Progenitor cell of endocrine pancreas (in vitro differentiated cells): ENCODE measurements at places on chromosomes 16 and 17. TPM values are rescaled to one million over a fixed set of nuclear protein-coding genes. Genes with fewer than 3 reads are reported as not detected.
A peak's percentile ranks its signal among the peaks of the same experiment; 100 is the strongest.

DNA sequence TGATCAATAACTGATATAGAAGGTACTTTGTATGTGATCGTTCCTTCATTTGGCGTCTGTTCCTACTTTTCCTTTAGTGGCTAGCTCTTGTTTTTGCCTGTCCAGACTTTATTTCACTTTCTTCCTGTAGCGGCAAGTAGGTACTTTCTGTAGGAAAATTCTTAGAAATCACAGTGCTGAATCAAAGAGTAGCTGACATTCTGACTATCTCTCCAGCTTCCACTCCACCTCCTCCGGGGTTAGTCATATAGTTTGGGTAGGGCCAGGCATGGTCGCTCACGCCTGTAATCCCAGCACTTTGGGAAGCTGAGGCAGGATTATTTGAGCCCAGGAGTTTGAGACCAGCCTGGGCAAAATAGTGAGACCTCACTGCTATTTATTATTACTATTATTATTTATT, 29.9 kb upstream of the PAFAH1B1 start:
- H3K4me1 ChIP-seq = no peaks in the 10 kb centered on the region
- H3K27me3 ChIP-seq = no peaks in the 10 kb centered on the region
- H3K4me3 ChIP-seq = no peak overlapping the region

- H3K4me3 ChIP-seq = peak overlapping the region; percentile 19
- peaks cover 17% of the 10 kb centered on the region for H3K27me3 ChIP-seq
- H3K36me3 ChIP-seq = no peaks in the 10 kb centered on the region
- DNase-seq = no peak
- no peak overlapping the region for H3K27ac ChIP-seq
Measured at GRCh38 chr16:2910441-2910969, 1.2 kb upstream of the FLYWCH1 start.

DNA sequence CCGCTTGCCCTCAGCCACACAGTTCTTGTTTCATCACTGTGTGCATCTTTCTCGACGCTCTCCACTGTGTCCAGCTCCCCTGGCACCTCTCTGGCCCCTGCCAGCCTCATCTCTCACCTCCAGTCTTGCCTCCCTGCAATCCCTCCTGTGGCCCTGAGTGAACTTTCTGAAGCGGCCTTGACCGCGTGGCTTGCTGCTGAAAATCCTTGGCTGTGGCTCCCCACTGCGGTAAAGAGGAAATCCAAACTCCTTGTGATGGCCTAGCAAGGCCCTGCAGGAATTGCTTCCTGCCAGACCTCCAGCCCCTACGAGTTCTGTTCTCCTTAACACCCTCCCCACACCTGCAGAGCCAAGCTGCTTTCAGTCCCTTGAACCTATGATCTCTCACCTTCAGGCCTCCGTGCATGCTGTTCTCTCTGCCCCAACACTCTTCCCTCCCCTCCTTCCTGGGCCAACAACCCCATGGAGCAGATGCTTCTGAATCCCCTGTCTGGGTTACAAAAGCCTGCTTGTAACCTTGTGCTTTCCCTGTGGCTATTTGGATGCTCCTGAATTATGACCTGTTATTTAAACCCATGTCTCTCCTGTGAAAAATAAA, 33.6 kb upstream of the BRD7 start:
- no peak for DNase-seq
- no peak overlapping the region for H3K27ac ChIP-seq
- H3K36me3 ChIP-seq = no peaks in the 10 kb centered on the region
- H3K4me3 ChIP-seq = no peak overlapping the region
- peaks cover 10% of the 10 kb centered on the region for H3K27me3 ChIP-seq

DNA sequence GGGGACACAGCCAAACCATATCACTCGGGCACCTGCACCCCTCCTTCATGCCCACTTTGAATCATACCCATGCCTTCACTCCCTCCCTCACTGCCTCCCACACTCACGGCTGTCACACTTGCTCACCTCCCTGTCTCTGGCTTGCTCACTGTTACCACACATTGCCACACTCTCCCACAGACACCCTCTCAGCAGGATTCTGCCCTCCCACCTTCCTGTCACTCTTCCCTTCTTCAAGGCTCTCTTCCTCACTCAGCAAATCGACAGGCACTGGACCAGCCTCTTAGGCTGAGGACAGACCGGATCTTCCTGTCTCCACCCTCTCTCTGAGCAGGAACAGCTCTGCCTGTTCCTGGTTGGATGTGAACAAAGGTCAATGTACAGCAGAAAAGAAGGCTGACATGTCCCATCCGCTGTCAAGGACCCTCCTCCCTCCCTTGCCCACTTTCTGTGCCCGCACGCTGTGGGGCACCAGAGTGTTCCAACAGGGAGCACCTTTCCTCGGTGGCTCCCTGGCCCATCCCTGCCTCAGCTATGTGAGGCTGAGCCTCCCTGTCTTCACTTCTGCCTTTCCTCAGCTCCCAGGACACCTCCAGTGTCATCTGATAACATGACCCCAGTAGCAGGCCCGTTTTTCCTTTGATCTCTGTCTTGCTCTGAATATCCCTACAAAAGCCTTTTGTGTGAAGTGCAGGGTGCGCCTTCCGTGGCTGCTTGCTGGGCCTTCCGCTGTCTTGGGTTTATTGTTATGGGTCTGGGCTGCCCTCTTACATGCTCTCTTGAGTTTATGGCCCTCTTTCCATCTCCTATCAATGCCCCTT, 47.0 kb downstream of the CCDC182 start:
- peaks cover 4% of the 10 kb centered on the region for H3K27me3 ChIP-seq
- H3K4me3 ChIP-seq = no peak overlapping the region
- H3K4me1 ChIP-seq = no peaks in the 10 kb centered on the region
- no peak for DNase-seq
- H3K27ac ChIP-seq = no peak overlapping the region
- no peaks in the 10 kb centered on the region for H3K36me3 ChIP-seq

DNA sequence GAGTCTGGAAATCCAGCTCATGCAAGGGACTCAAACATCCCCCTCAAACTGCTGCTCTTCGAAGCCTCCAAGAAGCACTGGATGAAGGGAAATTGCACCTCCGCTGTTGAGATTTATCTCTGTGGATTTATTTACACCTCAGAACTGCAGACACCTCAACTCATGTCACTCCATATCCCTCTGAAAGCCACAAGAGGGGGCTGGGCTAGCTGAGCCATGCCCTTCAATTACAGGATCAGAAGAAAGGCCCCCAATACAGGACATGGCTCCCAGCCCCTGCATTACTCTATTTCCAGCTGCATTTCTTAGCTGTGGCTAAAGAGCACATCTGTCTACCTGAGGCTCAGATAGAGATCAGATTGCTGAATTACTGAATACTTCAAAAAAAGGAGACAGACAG, 103.1 kb upstream of the DYNLRB2 start:
- H3K27ac ChIP-seq = no peak overlapping the region
- peaks cover 6% of the 10 kb centered on the region for H3K27me3 ChIP-seq
- peaks cover 14% of the 10 kb centered on the region for H3K4me1 ChIP-seq
- H3K36me3 ChIP-seq = no peaks in the 10 kb centered on the region
- no peak overlapping the region for H3K4me3 ChIP-seq

DNA sequence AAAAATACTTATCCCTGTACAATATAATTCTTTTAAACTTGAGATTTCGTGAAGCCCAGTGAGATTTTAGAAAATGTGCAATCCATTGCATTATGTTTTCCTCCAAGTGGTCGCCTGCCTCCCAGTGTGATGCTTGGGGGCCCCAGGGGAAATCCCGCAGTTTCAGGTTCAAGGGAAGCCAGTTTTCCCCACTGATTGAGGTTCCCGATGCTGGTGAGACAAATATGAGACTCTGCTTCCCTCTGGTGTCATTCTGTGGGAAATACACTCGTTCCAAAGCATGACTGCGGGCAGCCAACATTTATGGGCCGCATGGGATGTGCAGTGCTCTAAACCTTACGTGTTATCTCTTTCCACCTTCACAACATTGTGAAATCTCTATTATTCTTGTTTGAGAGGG, 200.8 kb downstream of the PRKCB start:
- peaks cover 35% of the 10 kb centered on the region for H3K27me3 ChIP-seq
- no peaks in the 10 kb centered on the region for H3K36me3 ChIP-seq
- H3K4me3 ChIP-seq = no peak overlapping the region
- DNase-seq = peak; percentile 31

- no peak overlapping the region for H3K4me3 ChIP-seq
- DNase-seq = no peak
- no peaks in the 10 kb centered on the region for H3K27me3 ChIP-seq
- H3K4me1 ChIP-seq = peaks cover 26% of the 10 kb centered on the region
Measured at GRCh38 chr16:21613781-21614180, 14.4 kb downstream of the METTL9 start.

DNA sequence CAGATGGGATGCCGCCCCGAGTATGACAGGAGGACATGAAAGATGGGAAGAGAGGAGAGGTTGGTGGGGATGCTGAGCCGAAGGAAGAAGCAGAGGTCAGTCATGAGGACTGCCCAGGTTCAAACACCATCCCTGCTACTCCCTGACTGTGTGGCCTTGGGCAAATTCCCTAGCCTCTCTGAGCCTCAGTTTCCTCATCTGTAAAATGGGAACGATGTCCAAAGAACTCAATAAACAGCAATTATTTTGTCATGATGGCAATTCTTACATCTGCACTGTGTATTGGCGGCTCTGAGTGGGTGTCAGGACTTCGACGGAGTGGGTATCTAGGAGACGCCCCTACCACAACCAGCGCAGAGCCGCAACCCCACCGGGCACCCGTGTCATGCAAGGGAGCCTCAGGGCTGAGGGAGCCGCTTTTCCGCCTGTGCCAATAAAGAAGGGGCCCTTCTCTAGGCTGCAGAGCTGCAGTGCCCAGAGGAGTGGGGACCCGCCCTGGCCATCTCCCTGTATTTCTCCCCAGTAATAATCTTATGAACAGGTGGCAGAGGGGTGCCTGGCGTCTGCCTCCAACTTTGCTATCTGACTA, 173.2 kb downstream of the ZNF423 start:
- DNase-seq = no peak
- peaks cover 8% of the 10 kb centered on the region for H3K36me3 ChIP-seq
- H3K27me3 ChIP-seq = no peaks in the 10 kb centered on the region
- H3K27ac ChIP-seq = no peak overlapping the region
- no peak overlapping the region for H3K4me3 ChIP-seq

GRCh38 chr16:58361726-58362125, 30.5 kb upstream of the GINS3 start:
- H3K27me3 ChIP-seq = peaks cover 8% of the 10 kb centered on the region
- no peak for DNase-seq
- no peak overlapping the region for H3K27ac ChIP-seq
- no peaks in the 10 kb centered on the region for H3K36me3 ChIP-seq
- no peak overlapping the region for H3K4me3 ChIP-seq

DNA sequence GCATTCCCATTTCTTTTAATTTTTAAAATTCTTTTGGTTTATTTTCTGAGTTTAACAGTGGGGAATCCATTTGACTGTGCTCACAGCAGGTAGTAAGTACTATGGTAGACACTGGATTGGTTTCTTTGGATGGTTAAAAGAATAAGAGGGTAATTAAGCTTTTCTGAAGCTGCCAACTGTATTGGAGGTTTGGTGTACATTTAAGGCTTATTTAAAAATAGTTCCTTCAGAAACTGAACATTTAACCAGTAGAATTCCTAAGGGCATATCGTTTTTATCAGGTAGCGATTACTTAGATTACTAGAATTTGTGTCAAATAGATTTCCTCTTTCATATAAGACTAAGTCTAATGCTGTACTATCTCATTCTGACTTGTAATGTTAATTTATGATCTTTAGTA, 162.4 kb downstream of the PPM1E start:
- no peak for DNase-seq
- H3K27me3 ChIP-seq = no peaks in the 10 kb centered on the region
- no peaks in the 10 kb centered on the region for H3K36me3 ChIP-seq
- no peak overlapping the region for H3K4me3 ChIP-seq
- no peak overlapping the region for H3K27ac ChIP-seq
- peaks cover 3% of the 10 kb centered on the region for H3K4me1 ChIP-seq

DNA sequence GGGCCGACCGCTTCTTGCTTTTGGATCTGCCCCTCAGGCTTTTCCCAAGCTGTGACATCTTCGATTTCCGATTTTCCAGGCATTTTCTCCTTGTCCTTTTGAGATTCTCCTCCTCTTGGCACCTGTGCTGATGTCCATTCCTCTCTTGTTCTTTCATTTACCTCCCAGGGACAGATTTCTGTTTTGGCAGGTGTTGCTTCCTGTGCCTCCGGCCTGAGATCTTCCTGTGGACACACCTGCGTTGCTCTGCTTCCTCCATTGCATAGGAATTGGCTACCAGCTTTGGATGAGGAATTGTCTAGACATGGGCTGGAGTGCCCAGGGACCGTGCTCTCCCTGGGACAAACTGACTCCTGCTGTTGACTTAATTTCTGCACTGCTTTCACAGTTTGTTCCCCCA, 15.1 kb downstream of the GPR179 start:
- H3K36me3 ChIP-seq = no peaks in the 10 kb centered on the region
- no peak overlapping the region for H3K27ac ChIP-seq
- no peak overlapping the region for H3K4me3 ChIP-seq

DNA sequence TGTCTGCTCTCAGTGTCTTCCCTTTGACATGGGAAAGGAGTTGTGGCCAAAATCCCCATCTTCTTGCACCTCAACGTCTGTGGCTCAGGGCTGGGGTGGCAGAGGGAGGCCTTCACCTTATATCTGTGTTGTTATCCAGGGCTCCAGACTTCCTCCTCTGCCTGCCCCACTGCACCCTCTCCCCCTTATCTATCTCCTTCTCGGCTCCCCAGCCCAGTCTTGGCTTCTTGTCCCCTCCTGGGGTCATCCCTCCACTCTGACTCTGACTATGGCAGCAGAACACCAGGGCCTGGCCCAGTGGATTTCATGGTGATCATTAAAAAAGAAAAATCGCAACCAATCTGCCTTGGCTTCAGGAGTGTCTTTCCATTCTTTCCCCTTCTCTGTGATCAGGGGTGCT, 918 bp upstream of the MRM1 start:
- no peak for DNase-seq
- H3K27ac ChIP-seq = peak overlapping the region; percentile 80
- no peaks in the 10 kb centered on the region for H3K27me3 ChIP-seq
- H3K36me3 ChIP-seq = no peaks in the 10 kb centered on the region
- H3K4me3 ChIP-seq = peak overlapping the region; percentile 86

GRCh38 chr16:30896261-30896888, at the start of gene CTF1:
Gene CTF1 (plus strand): TSS chr16:30896614. CDS start chr16:30896644, 30 bp downstream.
- peaks cover 29% of the 10 kb centered on the region for H3K4me1 ChIP-seq
- H3K4me3 ChIP-seq = peak within 1 kb of the TSS; percentile 86
- H3K36me3 ChIP-seq = peaks cover 2% of the 10 kb centered on the region
- H3K27ac ChIP-seq = peak within 1 kb of the TSS; percentile 99
- DNase-seq = peak; percentile 65
- H3K27me3 ChIP-seq = no peaks in the 10 kb centered on the region

GRCh38 chr16:84144859-84145639, at the start of the genes DNAAF1 and HSDL1:
Gene DNAAF1 (plus strand): TSS chr16:84145308. CDS start chr16:84145441, 133 bp downstream.
Gene HSDL1 (minus strand): TSS chr16:84145177. CDS start chr16:84131321, 13,856 bp downstream.
- peak; percentile 97 for DNase-seq
- H3K27ac ChIP-seq = peak within 1 kb of the TSS; percentile 98

- no peaks in the 10 kb centered on the region for H3K36me3 ChIP-seq
- no peak overlapping the region for H3K4me3 ChIP-seq
- H3K4me1 ChIP-seq = no peaks in the 10 kb centered on the region
- no peak for DNase-seq
Measured at GRCh38 chr17:15232517-15232915, 32.6 kb downstream of the PMP22 start.

The VAT1L gene
- total RNA-seq = 0.67 and 1.1 TPM in 2 replicates

The CES5A gene
- total RNA-seq = not detected in 2 replicates

The RPH3AL gene
- total RNA-seq = 47.6 and 47.8 TPM in 2 replicates

The SLFN11 gene
- 2.1 and 3.0 TPM in 2 replicates for total RNA-seq

The KIF1C gene
- 104 and 111 TPM in 2 replicates for total RNA-seq
